ENCODE measurements at places on chromosomes 1 and 21.

DNA sequence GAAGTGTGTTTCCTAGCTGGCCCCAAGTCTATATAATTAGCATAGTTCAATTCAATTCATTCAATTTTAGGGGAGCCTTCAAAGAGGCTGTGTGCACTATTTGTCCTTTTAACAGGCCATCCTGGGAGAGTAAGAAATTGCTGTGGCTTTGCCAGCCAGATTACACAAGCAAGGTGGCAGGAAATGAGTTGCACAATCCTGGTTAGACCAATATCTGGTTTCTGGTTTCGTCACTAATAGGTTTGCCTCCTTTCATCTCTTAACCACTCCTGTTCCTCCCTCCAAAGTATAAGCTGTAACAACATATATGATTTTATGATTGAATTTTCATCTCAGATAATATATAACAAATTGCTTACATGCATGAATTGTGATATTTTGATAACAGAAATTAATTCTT is 84.1 kb upstream of the NEGR1 start:
- DNase-seq, result no peak

GRCh38 chr1:204928671-204929486 is 58.2 kb downstream of the NFASC start:
- DNase-seq, result no peak

GRCh38 chr1:200128944-200129879 is 101.7 kb downstream of the NR5A2 start:
- no peak for DNase-seq

DNA sequence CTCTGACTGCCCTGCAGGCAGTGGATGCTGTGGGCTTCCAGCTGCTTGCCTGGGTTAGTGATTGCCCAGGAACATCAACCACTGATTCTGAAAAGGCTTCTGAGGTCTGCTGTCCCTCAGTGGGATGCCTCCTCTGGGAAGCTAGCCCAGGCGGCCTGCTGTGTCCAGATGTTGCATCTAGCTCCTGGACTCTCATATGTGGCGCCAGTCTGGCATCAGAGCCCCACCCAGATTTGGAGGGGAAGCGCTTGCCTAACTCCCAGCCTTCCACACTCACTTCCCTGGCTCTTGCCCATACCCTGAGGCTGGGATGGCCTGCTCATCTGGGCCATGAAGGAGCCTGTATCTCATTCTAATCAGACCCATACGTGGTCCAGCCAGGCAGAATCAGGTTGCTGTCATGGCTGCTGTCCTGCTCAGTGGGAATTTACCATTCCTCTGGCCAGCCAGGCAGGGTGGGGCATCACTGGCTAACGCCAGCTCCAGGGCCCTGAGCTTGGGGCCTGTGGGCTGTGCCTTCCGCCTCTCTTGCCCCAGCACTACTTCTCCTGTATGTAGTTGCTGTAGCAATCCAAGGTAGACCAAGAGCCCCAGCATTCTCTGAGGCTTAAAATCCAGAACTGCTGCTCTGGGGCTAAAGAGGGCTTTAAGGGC is 4.1 kb downstream of the CSF1 start:
- no peak for DNase-seq

GRCh38 chr1:18142471-18142870 is 34.9 kb downstream of the IGSF21 start:
- no peak for DNase-seq

- no peak for DNase-seq
Measured at GRCh38 chr1:92473781-92474495, 12.8 kb downstream of the GFI1 start.

GRCh38 chr1:212613440-212614335 is 5.1 kb downstream of the ATF3 start:
- DNase-seq, result no peak

GRCh38 chr1:243605604-243606003 is 244.4 kb downstream of the AKT3 start:
- no peak for DNase-seq

DNA sequence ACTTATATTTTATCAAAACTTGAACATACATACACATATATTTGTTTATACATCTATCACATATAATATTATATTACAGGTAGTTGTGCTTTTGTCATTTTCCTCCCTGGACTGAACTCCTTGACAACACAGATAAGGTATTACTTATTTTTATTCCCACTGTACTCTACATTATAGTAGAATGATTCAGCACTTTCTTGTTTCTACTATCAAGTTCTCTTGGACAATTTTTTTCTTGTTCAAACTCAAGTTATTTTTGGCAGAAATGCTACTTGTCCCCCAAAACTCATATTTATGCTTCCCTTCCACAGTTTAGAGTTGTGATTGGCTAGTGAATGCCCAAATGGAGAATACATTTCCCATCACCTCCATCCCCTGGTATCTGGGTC is 10.8 kb upstream of the PTPRC start:
- DNase-seq, result no peak

DNA sequence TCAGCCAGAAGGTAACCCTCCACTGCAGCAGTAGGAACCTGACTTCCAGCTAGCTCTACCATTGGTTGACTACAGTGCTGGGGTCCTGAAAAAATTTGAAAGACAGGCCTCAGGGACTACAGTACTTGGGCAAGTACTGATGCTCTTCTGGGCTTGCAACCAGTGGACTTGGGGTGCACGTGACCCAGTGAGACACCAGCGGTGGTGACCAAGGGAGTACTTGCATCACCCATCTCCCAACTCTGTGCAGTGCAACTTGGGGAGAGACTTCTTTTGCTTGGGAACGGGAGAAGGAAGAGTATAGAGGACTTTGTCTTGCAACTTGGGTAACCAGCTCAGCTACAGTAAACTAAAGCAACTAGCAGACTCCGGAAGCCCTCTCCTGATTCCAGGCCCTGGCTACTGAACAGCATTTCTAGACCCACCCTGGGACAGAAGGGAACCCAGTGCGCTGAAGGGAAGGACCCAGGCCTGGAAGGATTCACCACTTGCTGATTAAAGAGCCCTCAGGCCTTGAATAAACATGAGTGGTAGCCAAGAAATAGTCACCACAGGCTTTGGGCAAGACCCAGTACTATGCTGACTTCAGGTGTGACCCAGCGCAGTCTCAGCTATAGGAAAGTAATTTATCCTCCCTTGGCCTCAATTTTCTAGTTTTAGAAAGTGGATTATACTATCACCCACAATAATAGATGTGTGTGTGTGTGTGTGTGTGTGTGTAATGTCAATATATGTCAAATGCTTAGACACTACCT is 45.6 kb downstream of the TNNI3K start:
- DNase-seq, result no peak

GRCh38 chr1:231571904-231572303 is 43.4 kb downstream of the TSNAX start:
- DNase-seq, result no peak

- no peak for DNase-seq
Measured at GRCh38 chr1:198290089-198290683, 133.4 kb downstream of the NEK7 start.

GRCh38 chr1:9539165-9539828 is at the start of gene SLC25A33:
SLC25A33 (plus strand) TSS chr1:9539465; CDS start chr1:9539692, 227 bp downstream.
- peak; percentile 97 for DNase-seq

- DNase-seq, result no peak
Measured at GRCh38 chr1:226092965-226093364, 30.4 kb downstream of the H3-3A start.

- DNase-seq, result no peak
Measured at GRCh38 chr1:96703186-96703585, 18.4 kb upstream of the PTBP2 start.

GRCh38 chr1:42209526-42210251 is 45.1 kb upstream of the GUCA2A start:
- no peak for DNase-seq

- no peak for DNase-seq
Measured at GRCh38 chr1:42379794-42380585, 602 bp upstream of the RIMKLA start.

DNA sequence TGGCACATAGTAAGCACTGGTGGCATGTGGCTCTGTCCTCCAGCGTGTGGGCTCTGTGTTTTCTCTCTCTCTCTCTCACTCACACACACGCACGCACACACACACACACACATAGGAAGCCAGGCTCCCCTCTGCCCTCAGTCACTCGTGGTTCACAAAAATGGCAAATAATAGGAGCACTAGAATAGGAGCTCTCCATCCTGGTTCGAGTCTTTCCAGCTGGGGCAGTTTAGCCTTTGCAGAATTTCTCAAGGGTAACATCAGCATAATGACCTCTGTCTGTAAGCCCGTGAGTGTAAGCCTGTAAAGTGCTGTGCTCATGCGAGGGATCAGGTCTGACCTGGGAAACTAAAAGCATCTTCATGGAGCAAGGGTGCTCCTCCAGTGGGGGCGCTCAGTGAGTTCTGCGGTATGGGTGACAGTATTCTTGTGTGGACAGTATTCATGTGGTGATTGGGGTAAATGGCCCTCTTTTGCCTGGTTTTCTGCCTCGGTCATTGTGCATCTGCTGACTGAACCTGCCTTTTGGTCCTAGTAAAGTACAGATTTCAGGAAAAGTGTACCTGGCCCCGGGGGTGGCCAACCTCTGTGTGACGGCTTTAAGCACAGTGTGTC is 842 bp upstream of the ZC3H12A start:
- no peak for DNase-seq

GRCh38 chr1:225461533-225462428 is 33.9 kb upstream of the LBR start:
- no peak for DNase-seq

- peak; percentile 29 for DNase-seq
Measured at GRCh38 chr1:20696397-20697333, 21.1 kb downstream of the KIF17 start.

DNA sequence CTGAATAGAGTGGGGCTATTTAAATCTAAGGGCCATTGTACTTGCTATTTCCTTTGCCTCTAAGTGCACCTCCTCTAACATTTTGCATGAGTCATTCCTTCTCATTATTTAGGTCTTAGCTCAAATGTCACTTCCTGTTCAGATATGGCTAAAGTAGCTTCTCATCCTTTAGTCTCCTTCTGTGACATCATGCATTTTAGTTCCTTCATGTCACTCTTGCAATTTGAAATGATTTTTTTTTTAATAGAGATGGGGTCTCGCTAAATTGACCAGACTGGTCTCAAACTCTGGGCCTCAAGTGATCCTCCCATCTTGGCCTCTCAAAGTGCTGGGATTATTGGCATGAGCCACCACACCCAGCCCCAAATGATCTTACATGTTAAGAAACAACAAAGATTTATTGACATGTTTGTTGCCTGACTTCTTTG is 6.6 kb downstream of the TBX19 start:
- DNase-seq, result no peak

DNA sequence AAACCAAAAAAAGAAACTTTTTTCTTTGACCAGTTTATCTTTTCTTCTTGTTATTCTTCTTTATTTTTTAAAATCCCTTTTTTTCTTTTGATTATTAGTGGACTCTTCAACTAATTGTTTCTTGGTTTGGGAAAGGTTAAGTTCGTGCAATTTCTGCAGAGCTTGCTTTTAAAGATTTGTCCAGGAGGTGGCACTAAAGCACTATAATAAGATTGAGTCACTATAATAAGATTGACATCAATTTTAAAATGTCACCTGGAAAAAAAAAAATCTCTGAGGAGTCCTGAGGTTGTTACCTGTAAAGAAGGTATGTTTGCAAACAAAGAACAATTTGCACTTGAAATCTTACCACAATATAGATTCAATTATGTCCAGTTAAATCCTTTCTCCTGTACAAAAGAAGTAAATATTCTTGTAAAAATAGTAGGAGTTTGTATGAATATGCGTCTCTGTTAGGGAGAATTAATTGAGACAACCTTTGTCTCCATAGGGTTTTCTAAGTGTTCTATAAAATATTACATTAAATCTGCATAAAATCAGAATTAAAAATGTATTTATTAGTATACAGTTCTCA is 166.7 kb downstream of the ADGRL4 start:
- DNase-seq, result no peak

- DNase-seq, result no peak
Measured at GRCh38 chr1:203282720-203283542, 22.4 kb upstream of the BTG2 start.

- no peak for DNase-seq
Measured at GRCh38 chr1:116720364-116721038, 33.7 kb upstream of the CD2 start.

DNA sequence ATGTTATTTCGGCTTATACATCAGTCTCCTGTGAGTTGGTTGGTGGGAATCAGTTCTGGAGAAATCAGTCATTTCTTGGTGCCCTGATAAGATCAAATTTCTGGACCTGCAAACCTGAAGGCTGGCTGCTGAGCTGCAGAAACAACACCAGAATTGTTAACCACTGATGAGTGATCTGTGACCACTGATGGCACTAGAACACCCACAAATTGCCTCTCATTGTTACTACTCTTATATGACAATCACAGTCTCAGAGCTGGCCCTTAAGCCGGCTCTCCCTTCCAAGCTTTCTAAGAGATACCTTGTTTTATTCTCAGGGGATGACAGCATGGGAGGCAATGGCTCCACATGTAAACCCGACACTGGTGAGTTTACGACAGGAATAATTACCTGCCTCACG is 1.9 kb downstream of the C1orf162 start:
- DNase-seq, result no peak
